G401 (cell line): ENCODE measurements at places on chromosomes 6 and 20. TPM values are rescaled to one million over a fixed set of nuclear protein-coding genes. Genes with fewer than 3 reads are reported as not detected.

HLA-DRA gene
- not detected in 2 replicates for total RNA-seq

BMP5 gene
- total RNA-seq, result not detected in 2 replicates

LAMA5 gene
- 21.6 and 28.3 TPM in 2 replicates for total RNA-seq

CRISP3 gene
- total RNA-seq, result not detected in 2 replicates

CST5 gene
- not detected in 2 replicates for total RNA-seq

DNAH8 gene
- not detected in 2 replicates for total RNA-seq

MACROD2 gene
- total RNA-seq, result not detected in 2 replicates

FAM83C gene
- not detected in 2 replicates for total RNA-seq

TSPO2 gene
- not detected in 2 replicates for total RNA-seq

FAM184A gene
- total RNA-seq, result 0.07 TPM in 1 of 2 replicates, not detected in the other

UBD gene
- 0.17 TPM in 1 of 2 replicates, not detected in the other for total RNA-seq

SIRPD gene
- not detected in 2 replicates for total RNA-seq

ZNF311 gene
- total RNA-seq, result not detected in 2 replicates

TRAPPC3L gene
- not detected in 2 replicates for total RNA-seq

C6orf141 gene
- total RNA-seq, result 0.17 TPM in 1 of 2 replicates, not detected in the other

PLG gene
- not detected in 2 replicates for total RNA-seq

CST4 gene
- total RNA-seq, result not detected in 2 replicates

RCAN2 gene
- not detected in 2 replicates for total RNA-seq

DEFB132 gene
- not detected in 2 replicates for total RNA-seq

CST3 gene
- 26.7 and 56.5 TPM in 2 replicates for total RNA-seq

ADGRB3 gene
- total RNA-seq, result not detected in 2 replicates
